ENCODE measurements at places on chromosomes 12 and 14.

- no peak for DNase-seq
These were observed 5.8 kb upstream of the TMEM63C start for GRCh38 chr14:77175843-77176242.

GRCh38 chr14:89384023-89384422, 33.0 kb downstream of the FOXN3 start:
- no peak for DNase-seq

GRCh38 chr14:36856095-36856878, 194.6 kb downstream of the PAX9 start:
- DNase-seq, result no peak

- no peak for DNase-seq
These were observed 593 bp upstream of the PA2G4 start for GRCh38 chr12:56103823-56104108.

DNA sequence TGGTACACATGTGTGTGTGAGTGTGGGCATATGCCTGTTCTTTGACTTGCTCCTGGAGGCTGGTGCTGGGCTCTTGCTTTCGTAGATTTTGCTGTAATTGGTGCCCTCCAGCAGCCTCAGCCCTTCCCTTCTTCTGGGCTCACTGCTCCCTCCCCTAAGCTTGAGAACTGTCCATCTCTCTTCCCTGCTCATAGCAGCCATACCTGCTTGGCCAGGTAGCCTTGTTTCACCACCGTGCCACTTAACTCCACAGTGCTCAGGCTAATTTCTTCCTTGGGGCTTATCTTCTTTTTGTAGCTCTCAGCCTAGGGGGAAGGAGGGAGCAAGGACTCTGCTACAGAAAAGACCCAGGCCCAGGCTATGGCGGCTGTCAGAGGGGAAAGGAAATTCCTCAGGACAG, 19.8 kb downstream of the PLEK2 start:
- DNase-seq, result no peak

GRCh38 chr14:104657101-104657524, 32.3 kb upstream of the INF2 start:
- DNase-seq, result no peak
